GM12864 (cell line): ENCODE measurements at places on chromosomes 1 and 21.

GRCh38 chr1:187070076-187070475 lies 241.3 kb downstream of the PLA2G4A start:
- DNase-seq, result no peak

DNA sequence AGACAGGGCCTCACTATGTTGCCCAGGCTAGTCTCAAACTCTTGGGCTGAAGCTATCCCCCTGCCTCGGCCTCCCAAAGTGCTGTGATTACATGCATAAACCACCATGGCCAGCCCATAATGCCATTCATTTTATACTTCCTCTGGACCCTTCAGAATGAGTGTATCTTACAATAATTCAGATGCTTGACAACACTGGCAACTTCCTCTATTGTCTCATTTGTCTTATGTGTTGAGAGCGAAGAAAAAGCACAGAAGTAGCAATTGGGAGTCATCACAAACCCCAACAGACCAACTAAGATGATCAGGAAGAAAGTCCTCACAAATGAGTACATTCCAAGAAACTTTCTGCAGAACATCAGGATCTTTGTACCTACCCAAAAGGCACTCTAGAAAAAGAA lies 191.9 kb downstream of the RERE start:
- DNase-seq, result no peak

GRCh38 chr1:41342774-41343355 lies 18.4 kb upstream of the FOXO6 start:
- DNase-seq, result no peak

GRCh38 chr21:38487901-38488639 lies 10.2 kb downstream of the ERG start:
- no peak for DNase-seq

DNA sequence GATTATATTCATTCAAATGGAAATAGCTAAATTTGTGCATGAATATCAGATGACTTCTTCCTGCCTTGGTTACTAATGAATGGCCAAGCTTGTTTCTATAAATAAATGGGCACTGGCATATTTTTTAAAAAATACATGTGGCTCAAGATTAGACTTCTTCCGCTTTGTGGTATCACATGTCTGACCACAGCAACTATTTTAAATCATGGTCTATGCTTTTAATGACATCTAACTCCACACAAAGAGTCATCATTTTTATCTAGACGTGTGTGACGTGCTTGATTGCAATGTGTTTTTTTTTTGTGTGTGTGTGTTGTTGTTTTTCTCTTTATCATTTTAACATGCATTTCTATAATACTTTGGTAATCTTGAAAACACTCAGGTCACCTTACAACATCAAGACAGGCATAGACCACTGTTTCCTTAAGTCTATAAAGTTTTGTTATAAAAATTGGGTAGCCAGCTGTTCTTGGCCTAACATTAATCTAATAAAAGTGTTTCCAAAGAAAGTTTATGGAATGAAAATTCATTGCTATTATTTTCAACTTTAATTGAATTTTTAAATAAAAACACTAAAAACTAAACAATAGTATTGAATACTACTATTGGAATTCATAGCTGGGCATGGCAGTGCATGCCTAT lies 29.5 kb downstream of the RGS1 start:
- DNase-seq, result no peak

DNA sequence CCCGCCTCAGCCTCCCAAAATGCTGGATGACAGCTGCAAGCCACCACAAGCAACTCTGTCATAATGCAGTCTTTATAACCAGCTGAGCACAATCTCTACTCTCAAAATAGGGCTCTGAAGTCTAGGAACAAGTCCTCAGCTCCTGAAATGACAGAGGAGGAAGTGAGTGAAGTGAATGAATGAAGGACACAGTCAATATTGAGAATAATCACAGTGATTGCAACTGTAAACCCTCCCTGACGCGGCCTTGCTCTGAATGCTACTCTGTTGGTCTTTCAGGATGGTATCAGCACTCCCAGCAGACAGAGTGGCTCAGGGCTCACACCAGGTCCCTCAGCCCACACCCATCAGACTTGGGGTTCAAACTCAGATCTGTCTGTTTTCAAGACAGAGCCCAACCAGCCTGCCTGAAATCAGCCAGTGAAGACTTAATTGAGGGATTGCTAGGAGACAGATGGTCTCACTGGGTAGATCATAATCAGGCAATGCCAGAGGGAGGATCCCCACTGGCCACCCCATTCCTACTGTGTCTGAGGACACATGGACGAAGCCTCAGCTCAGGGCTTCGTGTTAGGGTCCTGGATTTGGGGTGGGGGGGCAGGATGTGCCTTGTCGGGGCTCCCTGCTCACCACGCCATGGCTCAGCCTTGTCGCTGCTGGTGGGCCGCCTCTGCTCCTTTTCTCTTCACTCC lies 20.9 kb downstream of the RNF187 start:
- DNase-seq, result no peak

- DNase-seq, result no peak
Observed at GRCh38 chr21:35940074-35940927, 120.0 kb downstream of the SETD4 start.

DNA sequence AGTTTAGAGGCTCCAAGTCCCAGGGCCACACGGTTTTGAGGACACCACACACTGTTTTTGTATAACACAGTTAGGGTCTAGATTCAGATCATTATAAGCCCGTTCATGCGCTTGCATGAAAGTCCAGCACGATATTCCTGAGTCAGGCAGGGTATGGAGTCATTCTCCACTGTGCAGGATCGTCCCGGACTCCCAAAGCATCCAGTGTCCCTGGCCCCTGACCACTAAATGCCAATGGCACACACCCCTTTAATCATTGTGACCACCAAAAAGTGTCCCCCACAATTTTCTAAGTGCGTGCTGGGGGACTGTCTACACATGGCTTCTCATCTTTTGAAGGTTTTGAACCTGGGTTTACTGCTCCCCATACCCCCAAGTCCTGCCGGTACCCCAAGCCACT lies 27.1 kb upstream of the PTPRF start:
- no peak for DNase-seq

GRCh38 chr1:172180501-172181285 lies 239.8 kb upstream of the C1orf105 start:
- peak; percentile 57 for DNase-seq

DNA sequence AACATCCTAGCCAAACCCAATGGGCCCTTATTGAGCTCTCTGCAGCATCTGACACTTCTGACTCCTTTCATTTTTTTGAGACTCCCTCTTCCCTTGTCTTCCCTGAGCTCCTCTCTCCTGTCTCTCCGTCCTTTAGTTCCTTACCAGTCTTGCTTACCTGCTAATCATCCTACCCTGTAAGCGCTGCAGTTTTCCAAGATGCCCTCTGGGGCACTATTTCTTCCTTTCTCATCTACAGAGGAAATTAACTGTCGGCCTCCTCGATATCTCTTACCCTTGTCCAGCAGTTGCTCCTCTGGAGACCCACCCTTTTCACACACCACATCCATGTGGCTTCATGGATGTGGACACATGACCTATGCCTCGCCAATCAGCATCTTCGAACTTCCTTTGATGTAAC lies 6.8 kb downstream of the GPR161 start:
- no peak for DNase-seq

GRCh38 chr1:5681654-5682053 lies 310.6 kb downstream of the NPHP4 start:
- no peak for DNase-seq

DNA sequence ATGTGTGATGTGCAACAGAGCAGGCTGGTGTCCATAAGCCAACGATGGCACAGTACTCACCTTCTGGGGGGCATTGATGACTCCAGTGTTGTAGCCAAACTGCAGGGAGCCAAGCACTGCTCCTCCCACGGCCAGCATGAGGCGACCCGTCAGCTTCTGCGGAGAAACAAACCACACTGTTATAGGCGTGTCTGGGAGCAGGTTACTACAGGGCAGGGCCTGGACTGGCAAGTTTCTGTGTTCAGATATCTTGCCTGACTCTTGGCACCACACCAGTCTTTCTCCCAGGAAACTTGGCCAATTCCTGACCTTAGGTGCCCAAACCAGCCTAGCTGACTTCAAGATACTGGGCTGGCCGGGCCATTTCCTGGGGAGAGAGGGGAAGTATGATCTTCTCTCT lies 15.5 kb downstream of the SLC2A1 start:
- no peak for DNase-seq

- DNase-seq, result no peak
Observed at GRCh38 chr1:33314416-33314815, 6.5 kb downstream of the A3GALT2 start.

- no peak for DNase-seq
Observed at GRCh38 chr21:27532076-27532475, 565.2 kb upstream of the ADAMTS5 start.
